B cell (primary cell): ENCODE measurements at places on chromosomes 4 and X.

- no peak for DNase-seq
Measured at GRCh38 chr4:151581570-151581969, 172.6 kb downstream of the FHIP1A start.

DNA sequence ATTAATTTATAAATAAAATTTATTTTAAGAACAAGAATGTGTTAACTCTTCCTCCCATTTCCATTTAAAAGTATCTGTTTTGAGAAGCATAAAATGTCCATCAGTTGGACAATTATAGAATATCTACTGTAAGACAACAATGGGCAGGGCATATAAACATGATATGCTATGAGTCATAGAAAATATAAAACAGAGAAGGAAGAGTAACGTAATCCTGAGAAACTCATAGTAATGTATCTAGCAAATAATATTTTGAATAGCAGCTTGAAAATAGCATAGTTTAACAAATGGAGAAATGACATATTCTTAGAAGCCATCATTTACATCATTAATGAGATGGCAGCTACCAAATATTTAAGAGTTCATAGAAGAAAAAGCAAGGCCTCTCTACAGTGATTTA, 820.3 kb upstream of the PCDH10 start:
- DNase-seq = no peak

- no peak for DNase-seq
Measured at GRCh38 chr4:21656832-21657231, 291.7 kb downstream of the KCNIP4 start.

DNA sequence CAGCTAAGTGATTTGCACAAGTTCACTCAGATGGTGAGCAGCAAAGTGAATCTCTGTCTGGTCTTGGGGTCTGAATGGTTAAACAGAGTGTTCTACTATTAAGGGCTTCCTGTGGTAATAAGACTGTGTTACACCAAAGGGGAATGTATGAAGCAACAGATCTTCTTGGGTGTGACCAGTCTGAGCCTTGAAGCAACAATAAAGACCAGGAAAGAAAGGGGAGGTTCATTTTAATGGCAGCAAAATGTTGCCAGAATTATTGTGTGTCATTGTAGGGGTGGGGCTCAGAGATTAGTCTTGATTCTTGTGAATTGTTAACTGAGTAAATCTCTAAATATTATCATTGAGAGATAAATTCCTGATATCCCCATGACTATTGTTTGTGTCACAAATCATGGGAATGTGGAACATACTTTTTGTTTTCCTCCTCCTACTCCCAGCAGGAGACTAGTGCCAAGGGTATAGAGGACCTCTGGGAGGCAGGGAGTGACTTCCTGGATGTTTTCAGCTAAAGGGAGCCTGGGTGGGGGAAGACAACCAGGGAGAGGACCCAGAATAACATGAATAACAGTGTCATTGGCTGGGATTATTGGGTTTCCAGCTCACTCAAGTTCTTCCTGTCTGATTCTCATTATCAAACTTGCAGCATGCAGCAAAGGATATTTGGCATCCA, 141.4 kb upstream of the PAK3 start:
- DNase-seq = no peak
